ENCODE measurements at places on chromosomes 11 and 22.

GRCh38 chr11:132745306-132745705, 787.0 kb downstream of the OPCML start:
- no peak for DNase-seq

DNA sequence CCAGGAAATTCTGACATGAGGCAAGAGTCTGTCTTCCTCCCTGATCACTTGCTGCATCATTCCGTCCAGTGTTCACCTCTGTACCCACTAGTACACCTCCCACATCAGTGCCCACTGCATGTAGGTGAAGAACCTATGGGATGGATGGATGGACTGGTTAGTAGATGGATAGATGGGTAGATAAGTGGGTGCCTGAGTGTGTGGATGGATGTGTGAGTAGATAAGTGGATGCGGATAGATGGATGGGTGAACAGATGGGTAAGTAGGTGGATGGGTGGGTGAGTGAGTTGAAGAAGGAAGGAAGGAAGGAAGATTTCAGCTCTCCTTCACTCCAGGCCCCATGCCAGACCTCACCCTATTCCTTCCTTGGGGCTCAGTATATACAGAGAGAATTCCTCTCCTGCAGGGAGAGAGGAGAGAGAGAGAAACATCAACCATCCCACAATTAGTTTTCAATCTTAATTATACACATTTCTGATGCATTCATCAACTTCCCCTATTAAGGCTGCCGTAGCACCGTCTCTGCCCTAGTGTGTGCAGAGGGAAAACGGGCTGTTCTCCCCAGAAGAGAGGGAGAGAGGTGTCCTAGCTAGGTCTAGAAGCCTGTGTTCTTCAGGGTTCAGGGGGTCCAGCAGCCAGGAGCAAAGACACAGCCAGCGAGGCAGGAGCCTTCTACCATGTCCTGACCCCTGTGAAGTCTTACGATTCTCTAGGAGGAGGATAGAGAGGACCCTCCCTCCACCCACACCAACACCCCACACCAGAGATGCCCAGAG, 125.3 kb downstream of the BUD13 start:
- DNase-seq: no peak

- DNase-seq: no peak
Observed at GRCh38 chr11:88183233-88183632, 8.0 kb upstream of the RAB38 start.

DNA sequence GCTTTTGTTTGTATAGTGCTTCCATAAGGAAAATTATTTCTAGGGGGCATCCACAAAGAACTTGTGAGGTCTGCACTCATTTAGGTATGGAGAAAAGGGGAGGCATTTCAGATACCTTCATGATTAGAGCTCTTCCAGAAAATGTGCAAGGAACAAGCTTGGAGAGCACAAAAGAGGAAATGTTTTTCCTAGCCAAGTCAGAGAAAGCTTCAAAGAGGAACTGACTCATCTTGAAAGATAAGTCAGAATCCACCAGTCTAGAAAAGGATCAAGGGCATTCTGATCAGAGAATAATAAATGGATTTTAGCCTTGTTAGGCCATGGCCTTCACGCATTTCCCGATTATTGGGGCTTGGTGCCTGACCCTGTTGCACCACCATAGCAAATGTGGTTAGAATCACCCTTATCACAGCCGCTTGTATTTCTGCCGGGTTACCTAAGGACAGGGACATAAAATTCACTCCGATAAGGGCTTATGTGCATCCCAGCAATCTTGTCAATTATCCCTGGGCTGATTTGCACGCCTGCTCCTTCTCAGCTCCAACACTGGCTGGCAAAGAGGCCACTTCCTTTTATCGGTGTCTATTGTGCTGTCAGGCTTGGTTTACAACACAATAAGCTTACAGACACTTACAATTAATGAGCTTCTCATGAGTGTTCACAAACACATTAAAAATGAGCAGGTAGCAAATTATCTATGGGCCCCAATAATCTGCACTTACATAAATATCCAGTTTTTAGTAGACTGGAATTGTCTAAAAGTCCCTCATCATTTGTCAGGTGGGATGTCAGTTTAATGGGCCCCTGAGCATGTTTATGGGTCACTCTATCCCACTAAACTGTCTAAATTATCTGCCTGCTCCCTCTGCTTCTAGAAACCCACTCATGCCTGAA, 613.5 kb downstream of the SOX6 start:
- DNase-seq: no peak

DNA sequence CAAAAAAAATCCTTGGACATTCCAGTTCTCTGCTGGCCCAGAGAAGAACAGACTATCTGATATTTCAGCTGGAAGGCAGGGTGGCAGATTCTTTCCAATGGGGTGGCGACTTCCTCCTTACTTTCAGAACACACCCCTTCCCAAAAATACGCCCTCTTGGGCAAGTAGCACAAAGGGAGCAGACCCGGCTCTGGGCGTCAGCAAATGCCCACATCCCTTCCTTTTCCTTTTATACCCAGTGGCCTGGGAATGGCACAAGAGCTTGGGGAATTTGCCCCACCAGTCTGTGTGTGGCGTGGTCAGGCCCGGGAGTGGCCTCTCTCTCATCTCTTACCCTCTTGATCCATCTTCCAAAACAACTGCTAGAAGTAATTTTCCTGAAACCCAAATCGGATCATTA, 33.0 kb upstream of the NUP160 start:
- no peak for DNase-seq

DNA sequence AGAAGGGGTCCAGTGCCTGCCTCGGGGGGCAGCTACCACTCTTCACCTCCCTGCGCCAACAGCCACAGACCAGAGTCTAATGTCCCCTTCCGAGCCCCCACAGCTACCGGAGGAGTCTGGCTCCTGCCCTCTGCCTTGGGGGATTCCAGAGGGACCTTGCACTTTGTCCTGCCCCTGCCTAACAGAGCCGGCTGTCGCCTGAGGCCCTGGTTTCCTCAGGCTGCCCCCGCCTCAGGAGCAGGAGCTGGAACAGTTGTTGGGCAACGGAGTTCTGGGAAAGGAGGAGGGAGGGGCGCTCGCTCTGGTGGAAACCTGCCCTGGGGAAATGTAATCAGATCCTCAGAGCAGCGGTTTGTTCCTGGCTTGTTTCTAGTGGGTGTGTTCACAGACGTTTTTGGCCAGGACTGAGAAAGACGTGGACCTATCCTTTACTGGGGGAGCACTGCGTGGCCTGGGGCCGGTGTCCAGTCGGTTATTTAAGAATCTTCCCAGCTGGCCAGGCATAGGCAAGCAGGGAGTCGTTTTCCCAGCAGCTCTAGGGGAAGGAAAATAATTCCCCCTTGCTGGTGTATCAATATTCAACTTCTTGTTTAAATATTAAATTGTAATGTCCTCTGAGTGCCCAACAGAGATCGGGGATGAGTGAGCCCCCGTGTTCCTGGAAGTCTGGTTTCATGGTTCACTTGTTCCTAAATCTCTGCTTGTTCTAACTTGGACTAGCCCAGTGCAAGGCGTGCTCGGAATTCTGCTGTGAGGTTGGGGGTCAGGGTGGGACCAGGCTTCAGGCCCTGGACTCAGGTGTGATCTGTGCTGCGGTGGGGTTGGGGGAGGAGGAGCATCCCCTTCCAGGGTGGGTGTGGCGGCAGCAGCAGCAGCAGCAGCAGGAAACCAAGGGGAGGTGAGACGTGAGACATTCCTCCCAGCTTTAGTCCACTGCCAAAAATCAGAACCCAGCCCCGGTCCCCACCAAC, 32.1 kb downstream of the A4GALT start:
- DNase-seq: peak; percentile 30

- peak; percentile 88 for DNase-seq
Observed at GRCh38 chr11:10808553-10809372, at the start of gene EIF4G2. EIF4G2 (minus strand) TSS chr11:10808926.

DNA sequence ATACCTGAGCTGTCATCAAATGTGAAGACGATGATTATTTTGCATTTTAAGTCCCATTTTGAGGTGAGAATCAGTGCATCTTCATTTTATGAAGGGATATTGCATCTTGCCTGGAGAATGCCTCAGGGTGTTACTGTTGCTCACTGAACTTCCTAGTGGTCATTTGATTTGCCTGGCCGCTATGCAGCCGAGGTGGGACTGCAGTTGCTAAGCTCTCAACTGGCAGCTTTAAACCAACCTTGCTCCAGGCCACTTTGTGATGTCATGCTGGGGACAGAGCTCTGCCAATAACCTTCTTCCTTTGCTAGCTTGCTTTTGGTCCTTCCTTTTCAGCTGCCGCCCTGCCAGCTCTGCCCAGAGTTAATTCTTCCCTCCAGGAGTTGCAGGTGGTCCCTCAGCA, 409.4 kb upstream of the B3GAT1 start:
- no peak for DNase-seq

DNA sequence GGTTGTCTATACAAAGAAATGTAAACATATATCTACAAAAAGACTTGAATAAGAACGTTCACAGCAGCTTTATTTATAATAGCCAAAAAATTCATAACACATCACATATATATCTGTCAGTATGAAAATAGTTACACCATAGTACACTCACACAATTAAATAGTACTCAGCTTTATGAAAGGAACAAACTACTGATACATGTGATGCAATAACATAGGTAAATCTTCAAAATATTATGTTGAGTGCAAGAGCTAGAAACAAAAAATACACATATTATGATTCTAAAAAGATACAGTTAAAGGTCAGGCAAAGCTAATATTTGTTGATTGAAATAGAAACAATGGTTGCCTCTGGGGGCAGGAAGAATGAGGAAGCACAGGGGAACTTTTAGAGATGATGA, 6.6 kb downstream of the MRGPRX2 start:
- DNase-seq: no peak

GRCh38 chr11:613369-613968, 2.3 kb downstream of the IRF7 start:
- no peak for DNase-seq

DNA sequence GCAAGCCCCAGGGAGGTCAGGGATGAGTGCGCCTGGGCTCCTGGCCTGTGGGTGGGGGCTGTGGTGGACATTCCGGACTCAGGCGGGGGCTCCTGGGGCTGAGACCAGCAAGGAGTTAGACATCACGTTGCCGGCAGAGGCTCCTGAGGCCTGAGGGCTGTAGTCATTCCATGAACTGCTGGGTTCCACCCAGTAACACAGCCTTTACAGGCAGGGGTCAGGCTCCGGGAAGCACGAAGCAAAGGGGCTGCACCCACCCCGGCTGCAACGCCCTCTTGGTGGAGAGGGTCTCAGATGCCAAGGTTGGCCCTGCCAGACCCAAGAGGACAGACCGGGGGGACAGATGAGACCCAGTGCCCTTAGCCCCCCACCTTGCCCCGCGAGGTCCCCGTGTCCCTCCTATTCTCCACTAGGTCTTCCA, 9.0 kb downstream of the TNNT3 start:
- DNase-seq: no peak

- no peak for DNase-seq
Observed at GRCh38 chr11:69518081-69518950, 36.9 kb downstream of the LINC01488 start.

DNA sequence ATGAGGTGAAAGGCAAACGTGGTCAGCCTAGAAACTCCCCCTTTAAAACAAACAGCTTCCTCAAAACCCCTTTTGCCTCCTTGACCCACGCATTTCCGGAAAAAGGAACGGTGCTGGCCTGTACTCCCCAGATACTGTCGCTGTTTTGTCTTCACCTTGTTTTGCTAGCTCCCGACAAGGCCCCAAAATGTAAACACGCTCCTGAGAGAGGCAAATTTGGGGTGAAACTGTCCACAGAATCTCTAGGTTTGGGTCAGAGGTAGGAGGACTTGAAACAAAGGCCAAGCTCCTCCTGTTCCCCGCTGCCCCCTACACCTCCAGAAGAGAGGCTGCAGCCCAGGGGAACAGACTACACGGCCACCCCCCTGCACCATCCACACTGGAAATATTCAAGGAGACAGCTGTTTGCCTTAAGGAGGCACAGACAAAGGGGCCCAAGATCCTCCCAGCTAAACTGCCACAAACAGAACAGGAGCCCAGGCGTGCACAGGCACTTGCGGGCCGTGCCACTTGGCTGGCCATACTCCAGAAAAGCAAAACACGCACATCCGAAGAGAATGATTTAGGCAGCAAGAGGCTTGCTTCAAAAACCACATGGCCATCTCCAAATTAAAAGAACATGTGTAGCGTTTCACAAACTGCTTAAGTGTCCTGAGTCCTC, 160.5 kb upstream of the GRK3 start:
- no peak for DNase-seq

DNA sequence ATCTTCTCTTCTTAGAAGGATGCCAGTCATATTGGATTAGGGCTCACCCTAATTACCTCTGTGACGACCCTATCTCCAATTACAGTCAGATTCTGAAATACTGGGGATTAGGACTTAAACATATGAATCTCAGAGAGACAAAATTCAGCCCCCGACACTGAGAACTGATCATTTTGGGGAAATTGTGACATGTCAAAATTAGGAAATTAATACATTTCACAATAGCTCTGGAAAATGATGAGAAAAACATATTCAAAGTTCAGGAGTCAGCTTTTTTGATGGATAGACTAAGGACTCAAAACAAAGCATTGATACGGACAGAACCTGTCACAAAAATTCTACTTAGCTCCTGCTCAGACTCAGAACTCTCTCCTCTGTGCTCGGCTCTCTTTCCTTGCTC, 40.8 kb downstream of the COMMD9 start:
- no peak for DNase-seq

DNA sequence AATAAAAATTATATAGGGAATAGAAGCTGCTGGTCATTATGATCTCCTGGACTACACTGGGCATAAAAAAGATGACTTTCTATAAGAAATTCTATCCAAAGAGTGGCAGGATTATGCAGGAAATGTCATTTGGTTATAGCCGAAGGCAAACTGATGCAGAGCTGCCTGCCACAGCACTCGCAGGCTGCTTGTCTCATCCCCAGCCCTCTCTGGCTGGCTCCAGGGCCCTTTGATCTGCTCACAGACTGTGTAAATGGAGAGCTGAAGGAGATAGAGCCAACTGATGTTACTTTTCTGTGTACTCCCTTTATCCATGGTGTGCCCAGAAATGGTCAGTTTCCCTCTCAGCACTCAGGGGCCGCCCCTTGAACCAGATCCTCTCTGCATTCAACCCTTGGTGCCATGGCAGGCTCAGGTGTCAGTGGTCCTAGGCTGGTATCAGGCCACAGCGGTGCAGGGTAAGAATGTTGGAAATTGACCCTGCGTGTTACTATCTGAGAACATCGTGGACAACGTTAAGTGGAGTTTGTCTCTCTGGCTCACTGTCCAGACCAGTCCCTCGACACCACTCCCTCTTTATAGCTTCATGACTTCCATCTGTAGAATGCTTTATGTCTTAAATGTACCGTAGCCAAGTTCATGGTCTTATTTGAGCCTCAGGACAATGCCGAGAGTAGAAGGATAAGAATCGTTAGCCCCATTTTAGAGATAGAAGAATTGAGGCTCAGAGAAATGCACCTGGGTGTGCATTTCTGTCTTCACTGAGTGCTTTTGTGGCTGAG, 27.8 kb downstream of the TEAD1 start:
- DNase-seq: no peak

GRCh38 chr11:134333312-134333711, 1.5 kb downstream of the GLB1L2 start:
- DNase-seq: no peak

DNA sequence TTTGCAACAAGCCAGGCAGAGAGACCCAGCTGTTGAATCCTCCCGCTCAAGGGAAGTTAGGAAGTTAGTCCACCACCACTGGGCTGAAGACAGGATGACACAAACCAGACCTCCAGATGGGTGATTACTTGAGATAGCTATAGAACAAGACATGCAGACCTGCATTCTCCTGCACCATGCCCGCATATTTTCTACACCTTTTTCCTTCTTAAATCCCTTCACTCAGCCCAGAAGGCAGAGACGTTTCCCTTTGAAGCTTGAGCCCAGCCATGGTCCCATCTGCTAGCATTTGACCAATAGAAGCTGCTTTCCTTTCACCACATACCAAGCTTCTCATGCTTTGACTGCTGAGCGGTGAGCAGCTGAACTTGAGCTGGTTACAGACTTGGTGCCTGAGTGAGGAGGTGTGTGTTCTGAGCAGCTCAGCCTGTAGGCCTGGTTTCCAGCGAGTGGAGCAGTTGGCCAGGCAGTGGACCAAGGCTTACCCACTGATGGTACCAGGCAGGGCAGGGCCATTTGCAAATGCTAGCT, 29.2 kb upstream of the CBX6 start:
- no peak for DNase-seq
